ENCODE measurements at places on chromosomes 13 and 19.

- DNase-seq: no peak
Measured at GRCh38 chr13:103531278-103531677, 465.1 kb upstream of the SLC10A2 start.

DNA sequence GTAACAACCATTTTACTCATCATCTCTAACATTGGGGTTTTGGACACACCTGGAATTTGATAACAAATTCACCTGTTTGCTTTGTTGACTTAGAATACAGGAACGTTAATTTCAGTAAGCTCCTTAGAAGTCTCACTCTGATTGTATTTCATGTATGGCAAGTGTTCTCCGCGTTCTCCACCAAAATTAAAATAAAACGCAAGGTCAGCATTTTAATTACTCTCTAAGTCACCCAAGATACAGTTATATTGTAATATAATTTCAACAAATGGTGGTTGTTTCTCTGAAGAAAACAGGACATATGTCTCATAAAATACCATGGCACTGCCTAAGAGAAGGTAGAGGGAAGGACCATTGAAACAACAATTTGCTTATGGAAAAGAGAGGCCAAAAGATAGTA is 742.1 kb downstream of the LIG4 start:
- no peak for DNase-seq

DNA sequence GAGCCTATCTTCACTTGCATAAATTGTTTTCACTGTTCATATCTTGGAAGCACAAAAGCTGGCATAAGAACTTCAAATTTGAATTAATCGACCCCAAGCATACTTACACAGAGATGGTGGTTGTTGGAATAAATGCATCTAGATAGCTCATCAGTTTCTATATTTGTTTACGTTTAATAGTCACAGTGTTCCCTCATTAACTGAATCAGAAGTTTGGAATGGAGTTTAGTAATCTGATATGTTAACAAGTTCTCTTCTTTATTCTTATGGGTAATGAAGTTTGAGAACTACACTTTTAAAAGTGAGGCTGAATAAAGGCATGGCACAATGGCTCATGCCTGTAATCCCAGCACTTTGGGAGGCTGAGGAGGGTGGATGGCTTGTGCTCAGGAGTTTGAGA is 886.7 kb upstream of the PCDH20 start:
- no peak for DNase-seq

DNA sequence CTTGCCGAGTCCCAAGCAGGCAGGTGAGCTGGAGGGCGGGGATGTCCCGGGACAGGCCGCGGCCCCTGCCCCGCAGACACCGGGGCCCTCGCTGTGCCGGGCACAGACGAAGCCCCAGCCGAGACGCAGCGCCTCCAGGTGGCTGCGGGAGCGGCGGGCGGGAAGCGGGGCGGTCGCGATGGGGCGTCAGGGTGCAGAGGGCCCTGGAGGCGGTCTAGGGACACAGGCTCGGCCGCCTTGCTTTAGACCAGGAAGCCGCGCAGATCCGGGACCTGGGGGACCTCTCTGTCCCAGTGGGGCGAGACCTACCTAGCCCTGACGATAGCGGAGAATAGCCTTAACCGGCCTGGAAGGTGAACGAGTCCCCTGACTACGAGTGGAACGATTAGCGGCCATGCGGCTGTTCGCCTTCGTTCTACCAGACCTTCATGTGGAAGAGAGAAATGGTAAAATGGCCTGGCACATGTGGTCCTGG is 4.2 kb upstream of the ZNF564 start:
- DNase-seq: no peak

DNA sequence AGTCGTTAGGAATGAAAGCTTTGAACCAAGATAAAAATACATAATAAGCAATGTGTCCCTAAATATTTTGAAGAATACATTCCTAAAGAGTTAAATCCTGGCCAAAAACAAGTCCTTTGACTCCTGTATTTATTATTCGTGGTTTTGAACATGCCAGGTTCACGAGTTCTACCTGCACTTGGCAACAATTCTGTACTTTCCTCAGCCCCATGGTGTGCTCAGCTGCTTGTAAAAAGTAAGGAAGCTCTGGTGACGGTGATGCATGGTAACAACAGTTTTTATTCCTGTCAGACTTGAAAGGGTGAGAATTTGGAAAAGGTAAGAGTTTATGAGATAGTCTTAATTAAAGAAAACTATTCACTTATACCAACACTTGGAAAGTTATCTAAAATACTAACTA is 95.0 kb upstream of the KLF12 start:
- no peak for DNase-seq
